ENCODE measurements at places on chromosomes 16 and 17. TPM values are rescaled to one million over a fixed set of nuclear protein-coding genes. Genes with fewer than 3 reads are reported as not detected.

DNA sequence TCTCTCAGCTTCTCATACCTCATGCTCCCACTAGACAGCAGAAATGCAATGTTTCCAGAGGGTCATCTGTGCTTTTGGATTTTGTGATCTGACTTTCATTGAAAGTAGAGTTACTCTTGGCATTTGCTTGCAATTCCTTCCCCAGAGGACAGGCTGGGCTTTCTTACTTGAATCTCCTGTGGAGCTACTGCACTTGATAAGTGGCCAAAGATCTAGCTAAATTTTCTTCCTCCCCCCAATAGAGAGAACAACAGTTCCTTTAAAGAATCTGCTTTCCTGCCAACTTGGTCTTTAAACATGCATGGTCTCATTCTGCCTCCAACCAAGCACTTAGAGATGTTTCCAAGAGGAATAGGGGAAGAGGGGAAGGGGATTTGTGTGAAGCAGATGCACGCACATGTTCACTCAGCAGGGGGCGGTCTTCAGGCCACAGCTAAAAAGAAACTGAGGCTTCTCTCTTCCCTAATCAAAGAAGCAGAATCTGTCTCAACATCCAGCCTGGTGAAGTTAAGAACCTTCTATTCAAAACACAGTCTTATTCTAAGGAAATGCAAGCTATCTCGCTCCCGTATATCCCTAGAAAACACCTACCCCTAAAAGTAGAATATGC is 229.6 kb downstream of the ZFHX3 start:
- no peak for DNase-seq

Gene RNF222
- not detected for total RNA-seq

Gene CHP2
- total RNA-seq: not detected

GRCh38 chr16:73036074-73036826 is 11.7 kb downstream of the ZFHX3 start:
- no peak for DNase-seq

DNA sequence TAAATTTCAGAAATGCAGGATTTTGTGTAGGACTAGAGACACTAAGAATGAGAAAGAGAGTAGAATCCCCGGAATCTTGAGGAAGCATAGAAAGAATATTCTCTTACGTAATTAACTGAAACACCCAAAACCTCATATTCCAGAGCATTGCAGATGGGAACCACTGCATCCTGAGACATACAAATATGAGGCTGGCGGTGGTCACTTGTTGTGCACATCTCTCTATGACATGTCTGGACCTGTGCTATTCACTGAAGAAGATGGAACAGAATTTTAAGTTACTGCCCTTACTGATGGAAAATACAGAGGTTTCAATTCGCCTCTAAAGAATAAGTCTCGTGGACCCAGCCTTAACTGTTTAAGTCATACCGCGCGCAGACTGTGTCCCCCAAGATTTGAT is 806 bp downstream of the RAD51C start:
- DNase-seq: no peak

Gene PYY
- not detected for total RNA-seq

DNA sequence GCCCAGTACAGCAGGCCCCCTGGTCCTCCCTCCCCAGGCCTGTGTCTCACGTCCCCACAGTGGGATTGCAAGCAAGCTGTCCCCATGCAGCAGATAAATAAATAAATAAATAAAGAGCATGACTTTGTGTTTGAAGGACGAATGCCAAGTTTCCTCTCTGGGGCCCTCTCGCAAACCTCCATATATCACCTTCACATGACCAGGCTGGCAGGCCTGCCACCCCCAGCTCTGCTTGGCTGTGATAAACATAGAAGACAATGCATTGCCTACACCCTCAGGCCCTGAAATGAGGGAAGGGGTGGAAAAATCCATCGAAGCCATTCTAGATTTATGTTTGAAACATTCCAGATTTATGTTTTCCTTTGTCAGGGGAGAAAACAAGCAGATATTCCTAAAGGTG is 107.3 kb downstream of the CCT6B start:
- no peak for DNase-seq

DNA sequence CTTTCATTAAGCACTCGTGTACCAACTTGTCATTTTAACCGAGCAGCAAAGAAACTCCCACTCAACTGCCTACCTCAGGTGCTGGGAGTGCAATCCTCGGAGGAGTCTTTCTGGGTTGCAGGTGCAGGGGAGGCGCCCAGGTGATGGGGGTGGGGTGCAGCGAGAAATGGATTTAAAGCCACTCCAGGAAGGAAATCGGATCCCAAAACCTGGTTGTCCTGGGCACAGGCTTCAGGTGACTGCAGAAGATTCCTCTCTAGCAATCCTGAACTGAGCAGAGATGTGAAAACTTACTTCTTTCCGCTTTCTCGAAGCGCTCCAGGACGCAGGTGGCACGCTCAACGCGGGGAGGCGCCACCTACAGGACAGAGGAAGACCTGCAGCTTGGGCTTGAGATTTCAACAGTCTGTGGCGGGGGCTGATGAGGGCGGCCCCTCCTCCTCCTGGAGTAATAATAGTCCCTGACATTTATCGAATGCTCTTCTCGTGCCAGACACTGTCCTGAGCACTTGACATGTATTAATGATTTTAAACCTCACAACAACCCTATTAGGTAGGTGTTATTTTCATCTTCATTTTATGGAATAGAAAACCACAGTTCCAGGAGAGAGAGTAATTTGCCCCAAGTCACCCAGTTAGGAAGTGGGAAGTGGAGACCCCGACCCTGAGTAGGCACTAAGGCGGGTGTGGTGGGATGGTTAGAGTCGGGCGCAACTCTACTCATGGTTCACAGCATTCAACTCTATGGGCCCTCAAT is 27.2 kb upstream of the SKAP1 start:
- DNase-seq: no peak

DNA sequence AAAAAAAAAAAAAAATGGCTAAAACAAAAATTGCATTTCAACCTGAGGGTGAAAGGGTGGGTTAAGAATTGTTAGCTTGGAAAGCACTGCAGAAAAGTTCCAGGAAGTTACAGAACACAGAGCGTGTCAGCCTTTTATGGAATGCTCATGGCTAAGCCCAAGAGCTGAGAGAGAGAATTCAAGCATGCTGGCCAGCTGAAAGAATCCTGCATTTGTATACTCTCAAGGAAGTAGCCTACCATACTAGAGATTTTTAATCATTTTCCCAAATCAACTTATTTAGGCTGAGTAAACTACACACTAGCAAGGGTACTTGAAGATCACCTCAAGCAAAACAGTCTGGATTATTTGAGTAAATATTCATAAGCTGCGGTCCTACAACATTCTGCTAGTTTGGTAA is 153.9 kb downstream of the KCNJ2 start:
- no peak for DNase-seq

Gene TMEM106A
- total RNA-seq: 3.5 TPM
